ENCODE measurements at places on chromosomes 2 and 18. TPM values are rescaled to one million over a fixed set of nuclear protein-coding genes. Genes with fewer than 3 reads are reported as not detected.
A peak's percentile ranks its signal among the peaks of the same experiment; 100 is the strongest.

DNA sequence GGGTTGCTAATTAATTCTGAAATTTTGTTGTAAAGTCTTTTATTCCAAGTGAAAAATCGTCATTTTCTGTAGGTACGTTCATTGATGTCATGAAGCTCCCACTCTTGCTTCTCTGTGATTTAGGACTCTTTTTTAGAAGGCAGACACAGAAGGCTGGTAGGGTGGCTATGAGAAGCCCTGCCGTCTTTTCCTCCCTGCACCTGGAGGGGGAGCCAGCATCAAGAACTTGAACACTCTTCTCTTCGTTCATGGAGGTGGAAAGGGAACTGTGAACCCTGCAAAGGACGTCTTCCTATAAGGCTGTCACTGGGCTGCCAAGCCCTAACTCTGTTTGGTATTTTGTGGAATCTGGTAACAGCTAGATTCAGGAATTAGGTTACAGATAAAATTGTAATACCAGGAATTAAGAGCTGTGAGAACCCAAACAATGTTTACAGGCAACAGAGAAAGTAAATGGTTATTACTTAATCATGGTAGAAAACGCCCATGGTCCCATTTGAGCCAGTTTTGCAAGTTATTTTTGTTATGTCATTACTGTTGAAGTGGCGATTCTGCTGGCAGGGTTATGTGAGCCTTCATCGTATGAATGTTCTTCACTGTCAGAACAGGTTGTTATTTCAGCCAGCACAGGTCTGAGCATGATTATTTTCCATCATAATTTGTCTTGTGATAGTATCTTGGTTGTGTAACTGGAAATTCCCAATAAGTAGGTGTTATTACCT, 112.2 kb downstream of the OSBPL6 start:
- peak; percentile 73 for DNase-seq

GRCh38 chr18:54157646-54158385, 66.7 kb downstream of the MBD2 start:
- DNase-seq, result no peak

DNA sequence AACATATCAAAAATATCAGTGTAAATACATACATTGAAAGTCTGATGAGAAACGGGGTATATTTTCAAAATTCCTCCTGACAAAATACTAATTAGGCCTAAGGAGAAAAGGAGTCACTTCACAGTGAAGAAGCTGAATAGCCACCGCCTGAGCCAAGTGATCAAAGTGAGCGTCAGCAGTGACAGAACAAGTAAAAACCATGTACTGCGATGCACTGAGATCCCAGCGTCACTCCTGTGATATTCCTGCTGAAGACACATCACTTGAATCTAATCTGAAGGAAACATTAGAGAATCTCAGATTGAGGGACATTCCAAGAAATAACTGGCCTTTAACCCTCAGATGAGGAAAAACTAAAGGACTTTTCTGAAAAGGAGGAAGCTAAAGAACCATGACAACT, 285.3 kb downstream of the EN1 start:
- DNase-seq, result no peak

DNA sequence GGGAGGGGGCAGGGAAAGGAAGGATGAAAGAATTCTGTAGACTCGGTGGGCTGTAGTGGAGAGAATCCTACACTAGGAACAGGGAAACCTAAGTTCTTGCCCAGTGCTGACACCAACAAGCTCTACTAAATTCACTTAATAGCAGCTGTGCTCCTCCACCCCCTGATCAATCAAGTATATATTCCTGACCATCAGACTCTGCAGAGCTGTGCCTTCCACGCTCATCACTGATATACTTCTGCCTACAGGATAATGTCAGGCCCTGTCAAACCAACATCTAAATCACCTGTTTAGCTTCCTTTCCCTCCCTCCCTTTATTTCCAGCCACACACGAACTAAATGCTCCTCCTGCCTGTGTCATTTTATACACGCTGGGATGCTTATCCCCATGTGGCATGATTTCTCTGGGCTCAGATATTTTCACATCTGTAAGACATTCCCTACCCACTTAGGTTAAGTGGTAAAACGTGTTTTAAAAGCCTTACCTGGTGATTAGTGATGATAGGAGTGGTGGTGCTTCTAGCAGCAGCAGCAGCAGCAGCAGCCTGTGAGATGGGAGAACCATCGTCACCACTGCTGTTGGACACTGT, 301.9 kb downstream of the LRRTM1 start:
- DNase-seq, result no peak

DNA sequence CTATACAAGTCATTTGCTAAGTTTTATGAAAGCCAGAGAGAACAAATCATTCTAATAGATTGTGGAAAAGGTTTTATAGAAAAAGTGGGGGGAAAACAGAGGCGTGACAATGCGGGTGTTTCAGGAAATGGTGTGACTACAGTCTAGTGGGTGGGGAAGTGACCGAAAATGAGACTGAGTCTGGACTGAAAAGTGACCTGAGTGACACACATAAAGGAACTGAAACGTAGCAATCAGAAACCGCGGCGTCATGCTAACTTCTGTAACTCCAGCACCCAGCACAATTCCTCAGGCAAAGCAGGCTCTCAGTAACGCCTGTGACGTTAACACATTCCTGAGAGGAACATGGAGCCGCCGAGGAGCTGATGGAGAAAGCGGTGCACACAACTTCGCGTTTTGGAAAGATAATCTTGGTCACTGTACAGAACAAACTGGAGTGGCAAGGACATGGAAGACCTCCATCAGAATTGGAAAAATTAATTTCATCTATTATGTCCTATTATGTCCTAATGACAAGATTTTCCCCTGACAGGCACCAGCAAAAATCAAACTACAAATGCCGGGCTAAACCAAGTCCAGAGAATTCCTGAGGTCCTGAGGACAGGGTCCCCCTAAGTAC, 1.4 kb upstream of the CD226 start:
- peak; percentile 3 for DNase-seq

DNA sequence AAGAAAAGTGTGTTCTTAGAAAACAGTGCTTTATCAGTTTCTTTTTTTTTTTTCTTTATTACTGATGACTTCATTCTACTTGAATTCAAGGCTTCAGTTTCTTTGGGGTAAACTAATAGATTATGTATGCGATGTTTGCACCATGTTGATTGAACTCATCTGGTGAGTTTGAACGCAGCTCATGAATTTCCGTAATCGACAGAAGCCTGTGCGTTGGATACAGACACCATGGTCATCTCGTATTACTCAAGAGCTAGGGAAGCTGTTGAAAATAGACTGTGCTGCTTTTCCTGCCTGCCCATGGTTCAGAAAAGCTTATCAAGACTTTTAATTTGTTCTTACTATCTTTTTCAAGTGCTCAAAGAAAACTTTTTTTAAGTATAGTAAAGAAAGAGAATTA, 185.5 kb upstream of the NRP2 start:
- no peak for DNase-seq

DNA sequence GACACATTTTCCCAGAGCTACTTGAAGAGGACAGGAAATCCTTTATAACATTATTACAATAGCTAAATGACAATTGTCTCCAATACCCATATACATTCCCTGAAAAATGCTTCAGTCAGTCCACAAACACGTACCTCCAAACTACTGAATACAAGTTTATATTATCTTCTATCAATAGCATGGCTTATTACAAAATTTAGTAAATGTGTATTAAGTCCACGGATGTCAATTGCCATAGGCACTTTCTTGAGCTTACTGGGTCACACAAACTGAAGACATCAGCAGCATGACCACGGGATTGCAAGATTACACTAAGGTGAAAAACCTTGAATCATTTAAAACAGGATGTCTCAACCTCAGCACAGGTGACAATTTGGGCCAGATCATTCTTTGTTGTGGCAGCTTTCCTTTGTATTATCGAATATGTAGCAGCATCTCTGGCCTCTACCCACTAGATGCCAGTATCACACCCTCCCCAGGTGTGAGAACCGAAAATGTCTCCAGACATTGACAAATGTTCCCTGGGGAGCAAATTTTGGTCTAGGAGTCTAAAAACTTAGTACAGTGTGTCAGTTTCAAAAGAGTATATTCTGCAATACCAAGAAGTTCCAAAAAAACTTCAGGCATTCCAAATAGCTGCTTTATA, 1.4 kb downstream of the MBD2 start:
- no peak for DNase-seq

- no peak for DNase-seq
These were observed 143.1 kb upstream of the ZNF236 start for GRCh38 chr18:76679259-76679658.

DNA sequence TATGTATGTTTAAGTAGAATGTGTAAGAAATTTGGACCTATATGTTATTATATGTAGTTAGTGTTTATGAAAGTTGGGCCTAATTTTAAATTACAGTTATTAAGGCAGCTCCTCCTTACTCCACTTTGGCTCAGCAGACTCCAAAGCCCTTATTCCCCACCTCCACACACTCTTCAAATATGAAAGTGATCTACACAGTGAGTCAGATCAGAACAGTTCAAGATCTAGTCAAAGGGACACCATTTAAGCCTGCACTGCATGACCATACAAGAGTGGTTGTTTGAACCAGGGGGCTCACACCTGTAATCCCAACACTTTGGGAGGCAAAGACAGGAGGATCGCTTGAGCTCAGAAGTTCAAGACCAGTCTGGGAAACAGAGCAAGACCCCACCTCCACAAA, 21.2 kb upstream of the PMAIP1 start:
- no peak for DNase-seq

DNA sequence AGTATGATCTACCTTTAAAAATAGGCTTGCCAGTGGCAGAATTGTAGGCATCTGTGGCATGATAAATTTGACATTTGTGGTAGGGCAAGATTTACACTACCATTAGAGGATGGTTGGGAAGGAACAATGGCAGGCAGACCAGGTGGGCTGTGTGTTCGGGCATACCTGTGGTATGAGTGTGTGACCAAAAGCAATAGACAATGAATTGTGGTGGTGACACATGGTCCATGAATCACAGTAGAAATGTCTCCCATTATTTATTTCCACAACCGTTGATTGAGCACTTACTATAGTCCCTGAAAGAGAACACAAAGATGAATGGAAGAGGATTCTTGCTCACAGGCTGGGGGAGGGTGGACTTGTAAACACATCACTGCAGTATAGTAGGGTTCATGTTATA, 29.9 kb upstream of the RUFY4 start:
- no peak for DNase-seq

DNA sequence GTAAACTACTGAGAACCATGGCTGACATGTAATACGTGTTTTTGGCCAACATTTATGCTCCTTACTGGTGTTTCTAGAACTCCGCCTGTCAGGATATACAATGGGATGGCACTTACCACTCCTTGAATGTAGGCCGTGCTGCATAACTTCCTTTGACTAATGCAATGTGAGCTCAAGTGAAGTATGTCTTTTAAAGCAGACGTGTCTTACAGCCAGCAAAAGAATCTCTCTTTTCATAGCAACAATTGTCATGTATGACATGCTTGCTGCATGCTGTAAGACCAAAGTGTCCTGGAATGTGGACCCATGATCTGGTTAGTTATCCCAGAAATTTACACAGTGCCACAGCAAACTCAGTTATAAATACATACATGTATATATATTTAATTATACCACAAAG, 1202.7 kb upstream of the PIK3C3 start:
- no peak for DNase-seq

- no peak for DNase-seq
These were observed 413.3 kb upstream of the TRIB2 start for GRCh38 chr2:12303181-12304030.

- peak; percentile 2 for DNase-seq
These were observed 329.4 kb downstream of the DLGAP1 start for GRCh38 chr18:4125627-4126230.

DNA sequence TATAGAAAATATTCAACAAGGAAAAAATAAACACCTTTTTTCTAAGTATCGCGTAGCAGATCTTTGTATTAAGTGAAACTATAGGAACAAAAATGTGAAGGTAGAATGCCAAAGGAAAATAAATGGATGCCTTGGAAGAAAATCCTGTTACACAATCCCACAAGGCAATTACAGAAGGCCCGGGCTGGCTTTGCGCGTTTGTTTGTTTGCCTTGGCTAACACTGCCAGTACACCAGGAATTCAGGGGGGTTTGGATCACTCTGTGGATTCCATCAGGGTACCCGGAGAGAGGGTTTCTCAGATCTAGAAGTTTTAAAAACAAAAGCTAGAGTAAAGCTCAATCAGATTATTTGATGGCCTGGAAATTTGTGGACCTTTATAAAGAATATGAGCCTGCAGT, 478.3 kb downstream of the FBXO15 start:
- DNase-seq, result peak; percentile 60

DNA sequence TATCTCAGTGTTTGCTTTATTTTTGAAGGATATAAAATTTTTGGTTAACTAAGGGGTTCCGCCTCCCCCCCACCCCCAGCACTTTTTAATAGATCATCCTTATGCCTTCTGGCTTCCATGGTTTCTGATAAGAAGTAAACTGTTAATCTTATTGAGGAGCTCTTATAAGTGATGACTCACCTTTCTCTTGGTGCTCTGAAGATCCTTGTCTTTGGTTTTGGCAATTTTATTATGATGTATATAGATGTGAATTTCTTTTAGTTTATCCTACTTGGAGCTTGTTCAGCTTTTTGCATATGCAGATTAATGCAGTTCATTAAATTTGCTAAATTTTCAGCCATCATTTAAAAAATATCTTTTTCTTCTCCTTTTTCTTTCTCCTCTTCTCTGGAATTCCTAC, 91.7 kb upstream of the CTAGE1 start:
- no peak for DNase-seq

DNA sequence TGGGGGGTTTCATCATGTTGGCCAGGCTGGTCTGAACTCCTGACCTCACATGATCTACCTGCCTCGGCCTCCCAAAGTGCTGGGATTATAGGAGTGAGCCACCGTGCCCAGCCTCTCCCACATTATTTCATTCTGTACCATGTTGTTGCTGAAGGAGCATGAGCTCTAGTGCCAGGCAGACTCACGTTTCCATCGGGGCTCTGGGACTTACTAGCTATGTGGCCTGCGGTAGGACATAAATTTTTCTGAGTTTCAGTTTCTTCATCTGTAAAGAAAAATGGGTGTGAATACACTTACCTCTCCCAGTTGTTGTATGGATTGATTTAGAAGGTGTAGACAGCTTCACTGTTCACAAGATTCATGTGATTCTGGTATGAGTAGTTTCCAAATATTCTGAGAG, 30.8 kb upstream of the CCL20 start:
- no peak for DNase-seq

DNA sequence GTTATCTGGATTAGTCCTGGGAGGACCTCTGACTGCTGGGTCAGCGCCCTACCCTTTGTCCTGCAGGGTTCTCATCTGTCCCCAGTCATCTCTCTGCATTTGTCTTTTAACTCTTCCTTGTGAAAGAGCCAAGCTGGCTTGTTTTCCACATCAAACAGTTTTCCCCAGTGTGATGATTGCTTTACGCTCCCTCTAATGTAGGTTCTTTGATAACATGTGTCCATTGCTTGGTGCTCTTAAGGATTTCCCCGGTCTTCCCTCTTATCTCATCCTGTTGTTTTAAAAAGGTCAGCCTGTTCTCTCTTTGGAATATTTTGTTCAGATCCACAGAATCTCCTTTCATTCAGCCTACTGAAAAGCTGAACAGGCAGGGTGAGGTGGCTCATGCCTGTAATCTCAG, 792.1 kb upstream of the RAB6C start:
- DNase-seq, result no peak

Gene TWIST2
- not detected for total RNA-seq

Gene GALNT3
- 0.34 TPM for total RNA-seq

Gene SALL3
- 0.05 TPM for total RNA-seq

Gene LTBP1
- 148 TPM for total RNA-seq

Gene FEV
- not detected for total RNA-seq

Gene MREG
- 3.9 TPM for total RNA-seq

Gene CNDP1
- not detected for total RNA-seq

Gene DTNB
- total RNA-seq, result 5.8 TPM

Gene PID1
- under 0.01 TPM for total RNA-seq

Gene INHA
- total RNA-seq, result not detected

Measured in dermis blood vessel endothelial cell (primary cell).